ENCODE measurements at places on chromosomes 2 and 18.

- no peak for DNase-seq
Observed at GRCh38 chr2:112724591-112725525, 4.0 kb downstream of the NT5DC4 start.

- peak; percentile 56 for DNase-seq
Observed at GRCh38 chr2:163157891-163158496, 319.4 kb upstream of the KCNH7 start.

DNA sequence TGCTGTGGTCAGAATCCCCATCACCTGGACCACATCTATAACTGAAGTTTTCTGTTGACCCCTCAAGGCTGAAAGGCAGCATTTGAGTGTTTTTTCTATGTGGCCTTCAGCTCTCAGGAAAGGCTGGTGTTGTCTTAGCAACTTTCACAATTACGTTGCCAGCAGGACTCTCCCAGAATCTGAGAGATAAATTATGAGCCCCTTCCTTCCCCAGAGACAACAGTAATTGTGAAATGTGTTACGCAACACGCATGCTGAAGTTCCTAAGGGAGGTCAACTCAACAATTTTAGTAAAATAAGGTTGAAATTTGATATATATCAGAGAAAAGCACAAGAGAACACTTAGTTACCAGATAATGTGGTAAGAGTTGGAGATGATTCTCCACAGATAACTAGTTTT is 216.5 kb upstream of the SLC8A1 start:
- DNase-seq: peak; percentile 86

GRCh38 chr2:6354546-6354945 is 511.2 kb downstream of the CMPK2 start:
- DNase-seq: no peak

DNA sequence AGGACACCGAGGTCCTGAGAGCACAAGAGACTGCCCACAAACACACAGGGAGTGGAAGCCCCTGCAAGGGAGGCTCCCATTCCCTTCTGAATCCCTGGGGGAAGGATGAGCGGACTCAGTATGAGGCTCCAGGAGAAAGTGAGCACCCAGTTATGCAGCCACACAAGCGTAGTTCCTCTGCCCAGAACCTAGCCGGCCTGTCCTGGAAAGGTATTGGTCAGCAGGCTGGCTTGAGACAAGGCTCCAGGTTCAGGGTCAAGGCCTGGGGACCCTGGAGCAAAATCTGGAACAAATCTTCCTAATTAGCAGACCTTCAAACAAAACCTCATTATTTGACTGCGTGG is 1.2 kb upstream of the CAPG start:
- no peak for DNase-seq

DNA sequence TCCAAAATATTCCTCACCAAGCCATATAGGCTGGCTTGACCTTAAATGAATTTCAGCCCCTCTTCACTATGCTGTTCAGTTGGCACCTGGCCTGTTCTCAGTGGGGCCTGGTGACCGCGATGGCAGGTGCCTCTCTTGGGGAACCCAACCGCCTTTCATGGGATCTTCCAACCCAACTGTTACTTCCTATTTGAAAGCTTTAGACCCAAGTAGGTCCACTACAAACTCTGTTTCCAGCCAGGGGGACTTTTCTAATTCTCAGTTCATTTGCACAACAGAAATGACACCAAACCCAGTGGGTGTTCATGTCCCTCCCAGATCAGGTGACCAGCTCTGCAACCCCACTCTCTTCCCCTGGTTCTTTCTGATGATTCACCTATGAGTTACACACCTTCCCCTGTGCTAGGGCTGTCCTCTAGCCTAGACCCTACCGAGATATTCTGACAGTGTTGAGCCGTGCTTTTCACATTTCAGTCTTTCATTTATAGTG is 35.6 kb upstream of the NDUFV2 start:
- DNase-seq: no peak

DNA sequence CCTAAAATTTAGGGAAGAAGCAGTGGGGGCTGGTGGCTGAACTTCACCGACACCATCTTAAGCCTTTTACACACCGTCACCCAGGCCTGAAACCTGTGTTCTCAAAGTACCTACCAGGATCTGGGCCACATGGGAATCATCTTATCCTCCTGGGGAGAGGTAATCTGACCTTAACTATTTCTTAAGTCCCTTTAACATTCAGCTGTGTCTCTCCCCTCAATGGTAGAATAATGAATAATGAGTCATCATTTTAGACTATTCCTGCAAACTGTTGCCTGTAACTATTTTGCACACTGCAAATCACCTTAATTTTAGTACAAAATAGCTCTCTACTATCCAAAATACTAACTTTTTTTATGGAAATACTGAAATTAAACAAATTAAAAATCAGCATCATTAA is 149.4 kb upstream of the KLF7 start:
- no peak for DNase-seq

DNA sequence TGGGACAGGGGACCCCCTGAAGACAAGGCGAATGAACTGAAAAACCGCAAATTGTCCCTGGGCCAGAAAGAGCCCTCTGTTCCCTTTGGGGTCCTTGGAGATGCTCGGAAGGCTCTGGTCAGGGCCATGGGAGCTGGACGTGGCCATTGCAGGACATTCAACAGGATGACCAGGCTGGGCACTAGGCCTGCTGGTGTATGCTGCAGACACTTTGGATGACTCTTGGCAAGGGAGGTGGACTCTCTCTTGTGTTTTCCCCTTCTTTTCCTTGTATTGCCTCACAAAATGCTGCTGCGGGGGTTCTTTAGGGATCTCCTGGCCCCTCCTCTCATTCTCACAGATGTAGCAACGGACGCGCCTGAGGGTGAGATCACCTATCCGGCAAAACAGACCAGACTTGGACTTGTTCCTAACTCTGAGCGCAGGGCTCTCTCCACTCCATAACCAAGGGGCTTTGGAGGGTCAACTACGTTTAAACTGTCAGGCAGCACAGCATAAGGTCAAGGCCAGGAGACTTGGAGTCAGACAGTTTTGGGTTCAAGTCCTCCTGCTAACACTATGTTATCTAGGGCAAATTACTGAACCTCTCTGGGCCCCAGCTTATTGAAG is 41.8 kb upstream of the SH3RF3 start:
- DNase-seq: no peak

GRCh38 chr2:24863641-24864040 is 56.4 kb downstream of the ADCY3 start:
- DNase-seq: no peak

DNA sequence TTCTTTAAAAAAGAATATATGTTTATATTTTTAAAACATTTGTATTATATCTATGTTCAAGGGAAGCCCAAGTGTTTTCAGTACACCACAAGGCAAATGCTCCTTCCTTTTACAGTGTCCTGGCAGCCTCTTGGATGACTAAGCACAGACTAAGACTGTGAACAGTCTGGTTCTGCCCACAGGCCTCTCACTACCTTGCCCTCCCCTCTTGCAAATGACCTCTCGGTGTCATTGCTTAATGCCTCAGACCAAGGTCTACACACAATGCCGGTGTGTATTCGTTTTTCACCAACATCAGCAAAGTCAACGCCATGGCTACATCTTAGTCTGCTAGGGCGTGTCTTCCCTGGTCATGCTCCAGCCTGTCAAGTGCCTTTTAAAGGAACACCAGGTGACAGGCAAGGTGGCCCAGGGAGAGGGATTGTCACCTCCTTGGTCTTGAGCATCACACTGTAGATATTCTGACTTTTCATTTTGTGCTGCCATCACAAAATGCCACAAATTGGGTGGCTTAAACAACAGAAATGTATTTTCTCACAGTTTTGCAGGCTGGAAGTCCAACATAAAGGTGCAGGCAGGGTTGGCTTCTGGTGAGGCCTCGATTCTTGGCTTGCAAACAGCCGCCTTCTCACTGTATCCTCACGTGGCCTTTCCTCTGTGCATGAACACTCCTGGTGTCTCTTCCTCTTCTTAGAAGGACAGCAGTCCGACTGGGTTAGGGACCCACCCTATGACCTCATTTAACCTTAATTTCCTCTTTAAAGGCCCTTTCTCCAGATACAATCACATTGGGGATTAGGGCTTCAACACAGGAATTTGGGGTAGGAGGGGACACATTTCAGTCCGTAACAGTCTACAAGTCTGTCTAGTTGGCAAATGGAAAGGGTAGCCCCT is 266.5 kb downstream of the KLHL29 start:
- peak; percentile 80 for DNase-seq
